ENCODE measurements at places on chromosomes 1 and 21.

- DNase-seq: peak; percentile 34
Measured at GRCh38 chr1:229410692-229411433, 23.0 kb downstream of the ACTA1 start.

GRCh38 chr1:13517193-13517812 is 3.5 kb upstream of the LRRC38 start:
- peak; percentile 79 for DNase-seq

DNA sequence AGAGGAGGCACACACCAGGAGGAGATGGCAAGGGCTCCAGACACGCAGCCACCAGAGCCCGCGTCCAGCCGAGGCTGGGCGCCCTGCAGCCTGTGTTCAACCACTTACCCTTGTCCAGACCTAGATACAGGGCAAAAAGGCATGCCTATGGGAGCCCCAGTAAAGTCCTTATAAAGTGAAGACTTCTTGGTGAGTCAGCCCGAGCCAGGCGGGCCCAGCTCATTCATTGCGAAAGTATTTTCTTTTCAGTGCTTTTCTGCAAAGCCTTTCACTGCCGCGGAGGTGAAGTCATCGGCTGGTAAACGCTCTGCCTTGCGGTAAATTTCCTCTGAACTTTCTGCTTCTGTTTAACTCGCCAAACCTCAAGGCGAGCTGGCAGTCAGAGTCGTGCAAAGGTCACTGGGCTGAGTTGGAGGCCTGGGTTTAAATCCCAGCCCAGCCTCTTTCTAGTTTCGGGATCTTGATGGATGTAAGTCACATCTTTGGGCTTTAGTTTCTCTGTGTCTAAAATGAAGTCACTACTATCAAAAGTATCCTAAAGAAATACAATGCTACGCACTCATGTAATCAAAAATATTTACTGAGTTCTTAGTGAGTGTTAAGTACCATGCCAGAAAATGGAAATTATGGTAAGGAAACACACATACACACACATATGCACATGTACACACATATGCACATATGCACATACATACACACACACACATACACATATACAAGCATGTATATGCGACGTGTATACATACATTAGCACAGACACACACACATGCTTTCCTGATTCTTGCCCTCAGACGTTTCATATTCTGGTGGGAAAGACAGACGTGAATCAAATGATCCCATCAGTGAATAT is 54.7 kb upstream of the IFFO2 start:
- DNase-seq: no peak

- DNase-seq: no peak
Measured at GRCh38 chr1:65813956-65814355, 21.3 kb downstream of the PDE4B start.

GRCh38 chr1:19272064-19272463 is 16.5 kb downstream of the AKR7A3 start:
- no peak for DNase-seq

- no peak for DNase-seq
Measured at GRCh38 chr1:914131-914890, 9.4 kb upstream of the SAMD11 start.

DNA sequence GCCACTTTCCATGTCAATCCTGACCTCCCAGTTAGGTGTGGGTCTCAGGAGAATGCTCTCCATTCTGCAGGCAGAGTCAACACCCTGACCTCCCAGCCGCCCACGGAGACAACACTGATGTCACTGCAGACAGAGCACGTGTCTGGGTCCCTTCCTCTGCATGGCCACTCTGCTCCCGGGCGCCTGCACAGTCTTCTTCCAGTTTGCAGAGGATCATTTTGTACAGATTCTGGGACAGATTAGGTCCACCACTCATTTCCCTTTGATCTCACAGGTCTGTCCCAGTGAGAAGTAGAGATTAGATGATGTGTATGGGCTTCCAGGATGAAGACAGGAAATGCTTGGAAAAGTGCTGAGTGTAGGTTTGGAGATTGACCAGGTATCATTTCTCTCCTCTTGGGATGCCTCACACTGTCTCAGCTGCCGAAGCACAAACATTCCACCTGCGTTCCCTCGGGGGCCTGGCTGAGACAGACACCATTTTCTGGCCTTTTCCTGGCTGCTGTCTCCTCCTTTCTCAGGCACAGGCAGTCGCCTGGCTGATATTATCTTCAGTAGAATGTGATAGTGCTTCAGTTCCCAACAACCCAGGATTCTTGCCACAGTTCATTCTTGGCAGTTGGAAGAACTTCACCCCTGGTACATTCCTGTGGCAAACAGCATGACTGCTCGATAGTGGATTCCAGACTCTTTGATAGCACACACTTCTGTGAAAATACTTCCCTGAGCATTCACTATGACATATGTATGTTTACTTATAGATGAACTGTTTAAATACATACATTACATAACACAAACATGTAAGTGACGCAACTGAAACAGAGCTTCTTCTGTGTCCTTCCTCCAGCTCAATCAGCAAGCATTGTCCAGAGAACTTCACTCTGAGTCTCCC is 7.9 kb downstream of the MYBPHL start:
- DNase-seq: no peak

- DNase-seq: no peak
Measured at GRCh38 chr1:49052102-49052501, 275.4 kb upstream of the BEND5 start.

GRCh38 chr1:39645411-39646043 is 6.1 kb upstream of the HEYL start:
- DNase-seq: no peak

DNA sequence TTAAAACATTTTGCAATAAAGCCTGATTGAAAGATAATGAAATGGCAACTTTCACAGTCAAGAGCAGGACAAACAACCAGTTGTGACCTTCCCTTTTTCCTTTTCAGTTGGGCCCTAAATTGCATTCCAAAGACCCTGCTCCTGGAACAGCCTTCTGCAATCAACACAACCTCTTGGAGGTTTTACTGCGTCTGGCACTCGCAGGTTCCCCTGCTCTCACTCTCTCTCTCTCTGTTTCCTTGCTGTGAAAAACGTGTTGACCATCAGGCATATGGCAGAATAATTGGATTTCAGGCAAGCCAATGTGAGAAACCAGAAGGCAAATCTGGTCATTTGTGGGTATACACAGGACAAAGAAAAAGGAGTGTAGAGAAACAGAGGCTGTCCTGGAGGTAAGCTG is 23.2 kb downstream of the SLC44A5 start:
- DNase-seq: no peak

DNA sequence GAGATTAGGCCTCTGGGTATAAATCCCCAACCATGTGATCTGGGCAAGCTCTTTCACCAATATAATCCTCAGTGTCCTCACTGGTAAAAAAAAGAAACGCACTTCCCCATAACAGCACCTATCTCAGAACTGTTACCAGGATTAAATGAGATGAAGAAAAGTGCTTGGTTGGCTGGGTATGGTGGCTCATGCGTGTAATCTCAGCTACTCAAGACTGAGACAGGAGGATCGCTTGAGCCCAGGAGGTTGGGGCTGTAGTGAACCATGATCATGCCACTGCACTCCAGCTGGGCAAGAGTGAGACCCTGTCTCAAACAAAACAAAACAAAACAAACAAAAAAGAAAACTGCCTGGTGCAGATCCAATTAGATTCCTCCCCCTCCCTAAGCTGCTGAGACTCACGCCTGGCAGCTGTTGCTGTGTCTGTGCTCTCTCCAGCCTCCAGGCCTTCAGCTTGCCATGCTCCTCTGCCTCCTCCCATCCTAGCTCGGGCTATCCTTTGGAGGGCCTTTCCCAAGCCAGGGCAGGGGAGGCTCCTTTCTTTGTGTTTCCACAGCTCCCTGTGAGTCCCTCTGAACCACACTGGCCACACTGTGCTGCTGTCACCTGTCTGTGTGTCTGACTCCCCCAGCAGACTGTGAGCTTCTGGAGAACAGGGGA is 19.0 kb downstream of the CYB5RL start:
- no peak for DNase-seq

DNA sequence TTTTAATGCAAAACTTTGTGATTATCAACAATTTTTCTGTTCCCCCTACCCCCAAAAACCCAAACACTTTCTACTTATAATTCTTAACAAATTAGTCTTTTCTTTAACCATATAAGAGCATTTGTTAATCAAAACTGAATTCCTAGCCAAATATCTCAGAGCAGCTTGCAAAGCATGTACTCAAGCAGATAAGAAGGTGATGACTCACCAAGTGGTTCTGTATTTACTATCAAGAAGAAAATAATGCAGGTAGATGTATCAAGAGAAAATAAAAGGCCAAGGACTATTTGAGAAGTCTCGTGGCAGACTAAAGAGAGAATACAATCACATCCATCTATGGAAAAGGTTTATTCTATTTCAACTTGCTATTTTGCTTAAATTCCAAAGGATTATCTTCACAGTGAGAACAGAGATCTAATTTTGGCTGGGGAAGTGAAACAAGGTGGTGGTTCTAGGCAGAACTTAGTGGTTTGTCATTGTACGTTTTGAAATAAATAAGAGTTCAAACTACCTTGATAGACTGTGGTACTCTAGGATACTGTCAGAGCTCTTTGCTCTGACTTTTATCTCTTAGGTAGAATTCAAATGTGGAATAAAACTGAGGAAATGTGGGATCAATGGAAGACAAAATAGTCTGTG is 94.7 kb upstream of the NRIP1 start:
- DNase-seq: no peak

- no peak for DNase-seq
Measured at GRCh38 chr21:46165098-46165497, 9.7 kb upstream of the FTCD start.

DNA sequence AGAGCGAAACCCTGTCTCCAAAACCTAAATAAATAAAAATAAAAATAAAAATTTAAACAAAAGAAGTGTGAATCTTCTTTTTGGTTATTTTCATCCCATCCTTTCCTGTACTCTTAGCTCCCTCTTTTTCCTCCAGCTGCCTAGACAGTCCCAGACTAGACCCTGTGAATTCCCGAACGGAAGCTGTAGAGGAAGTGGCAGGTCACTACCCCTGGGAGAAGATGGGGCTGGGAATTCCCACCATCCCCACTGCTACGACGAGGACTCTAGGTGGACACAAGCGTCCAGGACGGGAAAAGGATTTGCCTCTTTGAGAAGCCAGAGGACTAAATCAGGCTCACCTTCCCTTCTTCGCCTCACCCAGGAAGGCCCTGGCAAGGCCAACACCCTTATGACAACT is 12.6 kb downstream of the RHBDL2 start:
- DNase-seq: no peak

DNA sequence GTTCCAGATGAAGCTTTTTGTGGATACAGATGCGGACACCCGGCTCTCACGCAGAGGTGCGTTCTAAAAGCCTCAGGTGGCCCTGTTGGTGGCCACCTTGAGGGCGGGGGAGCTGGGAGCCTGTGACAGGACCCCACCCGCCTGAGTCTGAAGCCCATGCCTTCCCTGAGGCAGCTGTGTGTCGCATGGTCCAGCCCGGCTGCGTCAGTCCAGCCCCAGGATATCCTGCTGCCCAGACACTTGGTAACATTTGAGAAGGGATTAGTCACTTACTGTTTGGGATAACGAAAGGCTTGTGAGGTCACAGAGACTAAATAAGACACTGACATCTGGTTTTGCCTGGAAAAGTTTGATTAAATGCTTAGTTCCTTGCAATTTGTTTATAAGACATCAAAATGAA is 68.9 kb downstream of the UCK2 start:
- no peak for DNase-seq

DNA sequence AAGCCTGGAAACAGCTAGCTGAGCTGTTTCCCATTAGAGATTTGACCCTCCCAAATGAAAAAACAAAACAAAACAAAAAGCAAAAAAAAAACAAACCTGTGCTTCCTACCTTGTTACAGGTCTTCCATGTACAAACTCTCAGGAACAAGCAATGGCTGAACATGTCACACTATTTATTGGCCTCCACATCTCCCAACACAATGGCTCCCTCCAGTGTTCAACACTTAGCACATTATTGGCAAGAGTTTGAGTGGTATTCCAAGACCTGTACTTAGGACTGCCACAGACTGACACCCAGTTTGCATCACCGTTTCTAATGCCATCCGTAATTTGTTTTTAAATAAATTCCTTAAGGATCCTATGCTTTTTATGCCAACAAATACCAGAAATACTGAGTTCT is 195.0 kb upstream of the OLFM3 start:
- DNase-seq: no peak

DNA sequence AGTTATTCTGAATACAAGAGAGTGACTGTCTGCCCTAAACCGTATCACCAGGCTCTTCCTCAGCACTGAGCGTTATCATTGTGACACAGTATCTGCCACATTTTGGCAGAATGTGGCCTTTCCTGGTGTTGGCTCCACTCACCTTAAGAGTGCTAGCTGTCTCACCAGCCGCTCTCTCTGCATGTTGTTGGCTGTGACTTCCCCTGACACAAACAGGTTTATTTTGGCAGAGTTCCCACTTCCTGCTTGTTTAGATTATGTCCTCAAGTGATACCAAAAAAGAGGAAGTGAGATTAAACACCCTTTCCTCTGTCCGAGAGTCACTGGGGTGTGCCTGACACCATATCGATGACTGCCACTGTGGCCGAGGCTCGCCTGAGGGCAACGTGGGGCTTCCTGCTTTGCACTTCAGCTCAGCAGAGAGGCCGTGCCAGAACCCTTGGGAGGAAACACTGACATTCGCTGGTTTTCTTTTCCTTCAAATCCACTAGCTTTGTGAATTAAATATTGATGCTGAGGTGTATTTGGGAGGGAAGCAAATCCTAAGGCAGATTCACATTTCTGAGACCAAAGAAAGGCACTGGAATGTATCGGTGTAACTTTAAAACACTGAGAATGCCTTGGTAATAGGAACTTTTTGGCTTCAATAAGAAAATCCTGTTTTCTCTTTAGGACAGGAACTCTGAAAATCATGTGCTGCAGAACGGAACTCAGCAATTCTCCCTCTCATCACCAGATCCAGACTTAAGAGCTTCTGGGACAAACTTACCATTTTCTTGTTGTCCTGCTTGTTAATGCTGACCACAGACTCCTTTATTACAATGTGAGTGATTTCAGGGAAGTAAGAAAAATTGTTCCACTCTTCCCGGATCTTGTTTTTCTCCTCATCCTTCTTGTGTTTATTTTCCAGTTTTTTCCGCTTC is 102.1 kb downstream of the JAK1 start:
- no peak for DNase-seq

GRCh38 chr1:206832352-206832880 is 33.0 kb upstream of the IL20 start:
- DNase-seq: no peak

GRCh38 chr1:150233359-150234308 is 2.3 kb downstream of the ANP32E start:
- no peak for DNase-seq

DNA sequence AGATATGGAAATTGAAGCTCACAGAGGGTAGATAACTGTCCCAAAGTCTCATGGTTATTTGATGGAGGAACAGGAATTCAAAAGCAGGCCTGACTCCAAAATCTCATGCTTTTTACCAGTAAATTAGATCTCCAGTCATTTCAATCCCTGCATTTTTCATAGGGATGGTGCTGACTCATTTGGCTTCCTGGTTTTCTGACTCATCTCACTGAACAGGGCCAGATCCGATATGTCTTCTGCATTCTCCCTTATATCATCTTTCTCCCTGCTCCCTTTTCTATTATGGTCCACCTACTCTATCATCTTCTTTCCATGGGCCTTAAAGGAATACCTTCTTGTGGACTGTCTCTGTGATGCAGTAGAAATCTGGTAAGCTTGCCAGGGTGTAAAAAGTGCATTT is 187.2 kb downstream of the FGGY start:
- no peak for DNase-seq
